ENCODE measurements at places on chromosomes 16 and 17.
A peak's percentile ranks its signal among the peaks of the same experiment; 100 is the strongest.

- H3K4me3 ChIP-seq: no peak overlapping the region
- DNase-seq: no peak
- no peak overlapping the region for H3K27ac ChIP-seq
- H3K4me1 ChIP-seq: no peaks in the 10 kb centered on the region
Measured at GRCh38 chr16:85281181-85281580, 168.9 kb upstream of the CIBAR2 start.

GRCh38 chr17:2174014-2174413 lies 119.1 kb downstream of the HIC1 start:
- no peak overlapping the region for H3K27ac ChIP-seq
- H3K4me1 ChIP-seq: no peaks in the 10 kb centered on the region
- no peaks in the 10 kb centered on the region for H3K27me3 ChIP-seq
- no peak overlapping the region for H3K4me3 ChIP-seq
- H3K36me3 ChIP-seq: peaks cover 72% of the 10 kb centered on the region
- DNase-seq: no peak

DNA sequence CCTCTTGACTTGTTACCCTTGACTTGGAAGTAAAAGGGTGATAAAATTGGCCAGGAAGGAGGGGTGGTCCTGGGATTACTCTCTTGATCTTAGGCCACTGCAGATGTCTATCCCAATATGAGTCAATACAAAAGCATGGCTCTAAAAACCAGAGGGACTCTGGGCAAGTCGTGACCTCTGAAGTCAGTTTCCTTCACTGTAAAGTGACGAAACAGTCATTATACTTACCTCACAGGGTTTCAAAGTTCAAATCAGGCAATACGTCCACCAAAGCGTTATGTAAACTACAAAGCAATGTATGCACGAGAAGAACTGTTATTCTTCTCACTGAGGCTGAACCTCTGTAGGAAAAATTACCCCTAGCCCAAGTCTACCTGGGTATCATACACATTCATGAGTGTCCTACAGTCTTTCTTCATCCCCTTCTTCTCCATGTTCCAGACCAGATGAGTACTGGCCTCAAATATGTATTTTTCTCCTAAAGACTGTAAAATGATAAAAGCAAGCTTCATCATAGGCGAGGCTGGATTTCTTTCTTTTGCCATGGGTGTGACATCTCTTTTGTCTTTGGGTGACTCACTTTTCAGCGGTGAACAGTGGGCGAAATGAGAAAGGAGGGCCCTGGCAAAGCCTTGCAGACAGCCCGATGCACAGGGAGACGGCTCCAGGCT lies 34.5 kb upstream of the CLEC18B start:
- peaks cover 15% of the 10 kb centered on the region for H3K36me3 ChIP-seq
- no peak overlapping the region for H3K27ac ChIP-seq
- H3K4me1 ChIP-seq: no peaks in the 10 kb centered on the region
- H3K27me3 ChIP-seq: no peaks in the 10 kb centered on the region
- H3K4me3 ChIP-seq: no peak overlapping the region
- no peak for DNase-seq

DNA sequence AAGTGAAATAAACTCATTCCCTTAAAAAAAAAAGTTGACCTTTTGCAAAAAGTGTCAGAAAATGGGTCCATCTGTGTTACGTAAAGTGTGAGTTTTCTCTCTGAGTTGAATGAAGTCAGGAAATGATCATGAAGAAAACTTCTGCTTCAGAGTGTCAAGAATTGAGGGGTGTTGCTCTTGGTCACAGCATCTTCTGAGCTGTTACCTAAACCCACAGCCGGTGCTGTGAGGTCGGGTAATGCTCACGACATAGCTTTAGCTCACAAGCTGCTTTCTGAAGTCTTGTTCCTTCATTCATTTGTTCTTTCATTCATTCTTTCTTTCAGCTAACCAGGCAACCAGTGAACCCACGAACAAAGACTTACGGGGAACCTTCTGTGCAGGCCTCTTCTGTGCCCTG lies 372.1 kb downstream of the CPPED1 start:
- H3K36me3 ChIP-seq: no peaks in the 10 kb centered on the region
- H3K27me3 ChIP-seq: no peaks in the 10 kb centered on the region
- no peak for DNase-seq
- H3K27ac ChIP-seq: no peak overlapping the region

- no peak for DNase-seq
- H3K27me3 ChIP-seq: no peaks in the 10 kb centered on the region
- no peaks in the 10 kb centered on the region for H3K36me3 ChIP-seq
- no peaks in the 10 kb centered on the region for H3K4me1 ChIP-seq
- no peak overlapping the region for H3K4me3 ChIP-seq
Measured at GRCh38 chr16:9053006-9053601, 38.3 kb upstream of the HAPSTR1 start.

- no peak overlapping the region for H3K4me3 ChIP-seq
- no peaks in the 10 kb centered on the region for H3K36me3 ChIP-seq
- DNase-seq: no peak
- H3K27me3 ChIP-seq: peaks cover 15% of the 10 kb centered on the region
- H3K27ac ChIP-seq: no peak overlapping the region
- H3K4me1 ChIP-seq: no peaks in the 10 kb centered on the region
Measured at GRCh38 chr17:82283208-82283749, 9.8 kb upstream of the CSNK1D start.

- H3K27ac ChIP-seq: no peak overlapping the region
- no peaks in the 10 kb centered on the region for H3K36me3 ChIP-seq
- H3K27me3 ChIP-seq: no peaks in the 10 kb centered on the region
Measured at GRCh38 chr17:2406903-2407790, 6.3 kb upstream of the MNT start.

DNA sequence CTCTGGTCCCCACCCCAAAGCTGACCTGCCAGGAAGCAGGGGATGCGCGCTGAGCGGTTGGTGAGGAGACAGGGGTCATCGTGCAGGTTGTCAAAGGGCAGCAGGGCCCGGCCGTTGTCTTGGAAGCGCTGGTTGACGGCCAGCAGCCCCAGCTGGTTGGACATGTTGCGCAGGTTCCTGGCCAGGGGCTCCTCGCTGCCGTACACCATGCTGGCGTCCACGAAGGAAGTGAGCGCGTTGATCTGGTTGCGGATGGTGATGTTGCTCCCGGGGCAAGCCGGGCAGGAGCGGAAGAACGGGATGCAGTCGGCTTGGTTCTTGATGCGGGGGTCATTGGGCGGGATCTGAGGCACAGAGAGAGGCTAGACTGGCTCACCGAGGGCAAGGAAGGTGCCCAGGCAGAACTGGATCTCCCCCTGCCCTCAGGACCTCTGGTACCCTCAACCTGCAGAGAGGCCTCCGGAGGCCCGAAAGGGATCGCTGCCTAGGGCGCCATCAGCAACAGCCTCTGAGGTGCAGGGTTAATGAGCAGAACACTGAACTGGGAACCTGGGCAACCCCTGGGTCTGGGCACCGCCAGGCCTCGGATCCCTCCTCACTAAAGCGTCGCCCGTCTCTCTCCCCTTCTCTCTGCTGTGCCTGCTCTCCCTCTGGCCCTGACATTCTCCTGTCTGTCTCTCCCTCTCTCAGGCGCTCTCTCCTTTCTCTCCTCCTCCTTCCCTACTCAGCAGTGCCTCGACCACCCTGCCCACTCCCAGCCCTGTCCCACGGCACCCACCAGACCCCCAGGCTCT lies 2.7 kb downstream of the MPO start:
- no peaks in the 10 kb centered on the region for H3K27me3 ChIP-seq
- no peaks in the 10 kb centered on the region for H3K4me1 ChIP-seq
- H3K4me3 ChIP-seq: no peak overlapping the region
- H3K27ac ChIP-seq: no peak overlapping the region
- no peak for DNase-seq

GRCh38 chr16:85573696-85574641 lies 39.2 kb upstream of the GSE1 start:
- H3K4me1 ChIP-seq: peaks cover 14% of the 10 kb centered on the region
- H3K4me3 ChIP-seq: no peak overlapping the region
- no peak for DNase-seq
- peaks cover 3% of the 10 kb centered on the region for H3K36me3 ChIP-seq
- H3K27me3 ChIP-seq: no peaks in the 10 kb centered on the region

DNA sequence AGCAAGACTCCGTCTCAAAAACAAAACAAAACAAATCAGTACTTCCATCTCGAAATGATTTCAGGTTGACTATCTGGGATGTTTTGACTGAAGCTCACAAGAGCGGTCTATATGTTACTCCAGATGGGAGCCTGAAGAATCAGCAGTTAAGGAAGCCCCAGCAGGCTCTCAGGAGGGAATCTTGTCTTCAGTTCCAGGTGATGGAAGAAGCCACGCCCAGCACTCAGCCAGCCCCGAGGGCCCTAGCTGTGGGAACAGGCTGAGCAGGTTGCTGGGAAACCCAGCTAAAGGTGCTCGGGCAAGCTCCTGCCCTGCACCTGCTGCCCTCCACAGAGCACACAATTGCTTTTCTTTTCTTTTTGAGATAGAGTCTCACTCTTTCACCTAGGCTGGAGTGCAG lies 32.4 kb downstream of the WIPI1 start:
- H3K27me3 ChIP-seq: no peaks in the 10 kb centered on the region
- no peaks in the 10 kb centered on the region for H3K4me1 ChIP-seq
- DNase-seq: no peak
- H3K27ac ChIP-seq: no peak overlapping the region

DNA sequence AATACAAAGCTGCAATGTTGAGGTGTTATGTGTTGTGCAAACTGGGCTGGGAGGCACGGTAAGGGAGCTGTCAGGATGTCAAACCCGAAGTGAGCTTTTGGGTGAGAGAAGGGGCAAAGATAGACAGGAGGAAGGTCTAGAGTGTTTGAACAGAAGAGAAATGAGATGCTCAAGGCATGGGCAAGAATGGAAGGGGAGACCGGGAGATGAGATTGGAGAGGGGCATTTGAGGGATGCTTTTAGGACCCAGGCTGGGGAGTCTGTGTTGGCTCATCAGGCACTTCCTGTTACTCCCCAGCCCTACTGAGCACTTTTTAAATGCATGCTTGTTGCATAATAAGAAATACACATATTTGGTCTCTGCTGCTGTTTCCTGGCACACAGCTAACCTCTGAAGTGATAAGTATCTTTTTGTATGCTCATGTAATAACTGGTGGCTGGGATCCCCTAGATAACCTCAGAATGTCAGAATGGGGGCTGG lies 13.7 kb downstream of the UNC45B start:
- H3K4me1 ChIP-seq: peaks cover 28% of the 10 kb centered on the region
- H3K27ac ChIP-seq: peak overlapping the region; percentile 71
- H3K27me3 ChIP-seq: no peaks in the 10 kb centered on the region

DNA sequence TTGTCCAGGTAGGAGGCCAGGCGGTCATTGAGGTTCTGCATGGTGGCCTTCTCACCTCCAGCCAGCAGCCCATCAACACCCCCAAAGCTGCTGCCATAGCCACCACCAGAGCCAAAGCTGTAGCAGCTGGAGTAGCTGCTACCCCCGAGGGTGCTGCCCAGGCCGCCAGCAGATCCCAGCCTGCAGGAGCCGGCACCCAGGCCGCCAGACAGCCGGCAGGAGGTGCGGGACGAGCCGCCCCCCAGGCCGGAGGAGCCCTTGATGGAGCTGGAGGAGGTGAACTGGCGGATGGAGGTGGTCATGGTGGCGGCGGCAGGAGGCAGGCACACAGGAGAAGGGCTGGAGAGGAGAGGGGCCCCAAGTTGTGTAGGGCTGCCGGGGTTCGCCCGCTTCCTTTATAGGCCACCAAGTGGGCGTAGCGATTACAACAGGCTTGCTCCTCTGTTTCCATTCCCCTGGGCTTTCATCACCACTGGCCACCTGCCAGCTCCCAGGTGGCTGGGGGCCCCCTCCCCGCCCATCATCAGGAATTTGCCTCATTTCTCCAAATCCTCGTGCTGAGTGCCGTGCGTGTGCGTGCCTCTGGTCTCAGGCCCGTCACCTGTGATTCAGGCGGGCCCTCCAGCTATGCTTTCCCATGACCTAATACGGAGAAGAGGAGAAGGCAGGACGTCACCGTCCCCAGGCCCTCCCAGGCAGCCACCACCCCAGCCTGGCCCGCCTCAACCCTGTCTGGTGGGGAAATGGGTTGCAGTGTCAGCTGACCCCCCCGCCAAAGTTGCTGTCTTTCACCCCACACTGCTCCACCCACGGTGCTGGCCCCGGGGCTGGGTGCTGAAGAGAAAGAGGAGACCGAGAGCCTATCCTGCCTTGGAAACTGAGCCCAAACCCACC lies at the start of gene KRT17:
Gene KRT17, minus strand, starts transcription at position 368 of the 894 bp plus-strand sequence. Its CDS starts 66 bp downstream, at position 302.
- DNase-seq: no peak
- H3K4me3 ChIP-seq: no peak within 1 kb of the TSS
- no peaks in the 10 kb centered on the region for H3K36me3 ChIP-seq
- H3K27me3 ChIP-seq: no peaks in the 10 kb centered on the region
- H3K4me1 ChIP-seq: no peaks in the 10 kb centered on the region

DNA sequence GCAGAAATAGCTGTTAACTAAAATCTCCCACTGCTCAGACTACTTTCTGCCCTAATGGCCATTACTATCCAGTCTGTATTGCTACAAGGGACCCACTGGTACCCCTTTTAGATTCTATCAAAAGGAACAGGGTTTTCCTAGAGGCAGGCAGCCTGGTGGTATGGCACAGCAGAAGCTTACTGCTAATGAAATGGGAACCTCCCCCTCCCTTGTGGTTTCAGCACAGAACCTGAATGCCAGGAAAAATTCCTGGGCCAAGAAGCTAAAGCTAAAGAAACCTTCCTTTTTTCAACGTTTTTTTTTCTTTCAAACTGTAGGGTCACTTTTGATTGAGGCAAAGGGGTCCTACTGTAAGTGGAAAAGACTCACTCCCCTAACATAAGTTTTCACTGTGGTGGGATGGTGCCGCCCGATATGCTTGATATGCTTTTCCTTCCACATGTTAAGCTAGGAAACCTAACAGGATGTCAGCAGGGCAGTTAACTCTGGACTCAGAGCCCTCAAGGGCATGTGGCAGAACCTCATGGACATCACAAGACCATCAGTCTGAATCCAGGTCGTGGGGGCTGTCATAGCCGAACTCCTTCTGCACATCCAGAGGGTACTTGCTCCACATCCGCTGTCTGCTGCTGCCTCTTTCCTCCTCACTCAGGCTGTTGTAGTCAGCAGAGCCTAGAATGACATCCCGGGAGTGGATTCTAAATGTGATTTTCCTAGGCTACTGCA lies 9.8 kb downstream of the SLC7A6OS start:
- no peaks in the 10 kb centered on the region for H3K4me1 ChIP-seq
- H3K27ac ChIP-seq: peak overlapping the region; percentile 7
- H3K4me3 ChIP-seq: no peak overlapping the region
- DNase-seq: no peak
- peaks cover 29% of the 10 kb centered on the region for H3K36me3 ChIP-seq

DNA sequence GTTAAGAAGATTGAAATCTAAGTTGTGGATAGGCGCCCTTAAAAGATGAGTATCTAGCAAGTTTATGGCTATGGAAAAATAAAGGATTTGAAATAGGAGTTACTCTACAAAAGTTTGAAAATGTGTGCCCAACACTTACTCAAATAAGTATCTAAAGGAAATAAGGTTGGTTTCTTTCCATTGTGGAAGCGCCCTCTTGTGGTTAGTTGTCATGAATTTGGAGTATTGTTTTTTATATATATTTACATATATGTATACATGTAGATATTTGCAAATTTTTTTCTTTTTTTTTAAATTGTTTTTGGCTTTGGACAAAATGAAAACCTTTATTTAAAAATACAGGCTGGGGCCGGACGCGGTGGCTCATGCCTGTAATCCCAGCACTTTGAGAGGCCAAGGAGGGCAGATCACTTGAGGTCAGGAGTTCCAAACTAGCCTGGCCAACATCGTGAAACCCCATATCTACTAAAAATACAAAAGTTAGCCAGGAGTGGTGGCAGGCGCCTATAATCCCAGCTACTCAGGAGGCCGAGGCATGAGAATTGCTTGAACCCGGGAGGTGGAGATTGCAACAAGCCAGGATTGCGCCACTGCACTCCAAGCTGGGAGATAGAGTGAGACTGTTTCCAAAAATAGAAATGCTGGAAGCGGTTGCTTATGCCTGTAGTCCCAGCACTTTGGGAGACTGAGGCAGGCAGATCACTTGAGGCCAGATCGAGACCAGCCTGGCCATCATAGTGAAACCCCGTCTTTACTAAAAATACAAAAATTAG lies 24.0 kb upstream of the VPS4A start:
- no peak overlapping the region for H3K27ac ChIP-seq
- peaks cover 8% of the 10 kb centered on the region for H3K36me3 ChIP-seq
- H3K27me3 ChIP-seq: no peaks in the 10 kb centered on the region
- no peaks in the 10 kb centered on the region for H3K4me1 ChIP-seq

Measured in T-cell (primary cell).